ENCODE measurements at places on chromosomes 12 and 14.
A peak's percentile ranks its signal among the peaks of the same experiment; 100 is the strongest.

DNA sequence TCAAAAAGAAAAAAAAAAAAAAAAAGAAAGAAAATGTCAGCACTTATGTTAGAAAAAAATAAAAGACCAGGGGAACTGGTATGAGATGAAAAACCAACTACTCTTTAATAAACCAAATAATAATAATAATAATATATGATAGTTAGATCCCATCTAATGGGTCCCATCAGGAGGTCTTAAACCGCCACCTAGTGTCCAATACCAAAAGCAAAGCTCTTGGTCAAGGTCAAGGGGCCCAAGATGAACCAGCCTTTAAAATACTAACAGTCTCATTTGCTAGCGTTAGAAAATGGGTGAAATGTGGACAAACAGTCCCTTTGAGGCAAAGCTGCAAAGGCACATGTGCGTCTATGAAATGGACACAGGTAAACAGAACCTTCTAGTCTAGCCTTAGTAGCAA lies 12.3 kb downstream of the BRAP start:
- DNase-seq, result no peak

- no peak for DNase-seq
Measured at GRCh38 chr12:90257927-90258624, 549.4 kb upstream of the ATP2B1 start.

DNA sequence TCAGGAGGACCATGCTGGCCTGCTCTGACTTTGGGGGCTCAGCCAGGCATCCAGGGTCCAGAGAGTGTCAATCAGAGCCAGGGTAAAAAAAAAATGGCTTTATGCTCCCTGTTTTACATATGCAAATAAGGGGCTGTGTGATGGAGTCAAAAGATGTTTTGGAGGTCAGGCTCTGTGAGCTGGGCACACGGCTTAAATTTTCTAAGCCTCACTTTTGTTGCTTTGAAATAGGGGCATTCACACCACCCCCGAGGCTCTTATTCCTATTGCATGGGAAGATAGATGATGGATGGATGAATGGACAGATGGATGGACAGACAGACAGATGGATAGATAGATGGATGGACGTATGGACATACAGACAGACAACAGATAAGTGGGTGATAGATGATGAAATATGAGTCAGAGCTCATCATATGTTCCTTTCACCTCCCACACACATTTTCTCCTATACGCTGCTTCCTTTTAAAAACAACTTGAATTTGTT lies 42.7 kb downstream of the RIN3 start:
- no peak for DNase-seq

- DNase-seq, result no peak
Measured at GRCh38 chr14:37579274-37579673, 15.8 kb downstream of the FOXA1 start.

GRCh38 chr12:128205758-128206157 lies 61.2 kb upstream of the TMEM132C start:
- no peak for DNase-seq

DNA sequence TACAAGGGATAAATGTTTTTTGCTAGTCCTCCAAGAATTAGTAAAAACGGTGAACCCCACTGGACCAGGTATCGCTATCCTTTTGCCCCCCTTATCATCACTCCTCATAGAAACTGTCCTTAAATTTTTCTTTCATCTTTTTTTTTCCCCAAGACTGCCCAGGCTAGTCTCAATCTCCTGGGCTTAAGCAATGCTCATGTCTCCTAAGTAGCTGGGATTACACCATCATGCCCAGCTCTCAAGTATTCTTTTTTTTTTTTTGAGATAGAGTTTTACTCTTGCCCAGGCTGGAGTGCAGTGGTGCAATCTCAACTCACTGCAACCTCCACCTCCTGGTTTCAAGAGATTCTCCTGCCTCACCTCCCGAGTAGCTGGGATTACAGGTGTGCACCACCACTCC lies 9.7 kb downstream of the IRF2BPL start:
- no peak for DNase-seq

DNA sequence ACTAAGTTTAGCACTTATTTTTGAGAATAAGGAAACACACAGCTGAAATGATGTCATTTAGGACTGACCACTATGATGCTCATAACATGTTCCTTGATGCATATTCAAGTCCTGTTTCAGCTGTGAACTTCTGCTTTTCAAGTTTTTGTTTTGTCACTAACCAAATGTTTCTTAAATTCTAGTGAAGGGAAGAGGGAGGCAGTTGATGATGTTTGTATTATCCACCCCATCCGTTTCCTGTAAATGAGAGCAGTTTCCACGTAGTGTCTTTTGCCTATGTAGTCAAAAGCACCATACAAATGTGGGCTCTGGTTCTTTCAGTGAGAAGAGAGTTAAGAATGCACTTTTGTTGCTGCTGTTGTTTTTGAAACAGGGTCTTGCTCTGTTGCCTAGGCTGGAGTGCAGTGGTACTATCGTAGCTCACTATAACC lies 491.8 kb downstream of the PCNX1 start:
- no peak for DNase-seq

DNA sequence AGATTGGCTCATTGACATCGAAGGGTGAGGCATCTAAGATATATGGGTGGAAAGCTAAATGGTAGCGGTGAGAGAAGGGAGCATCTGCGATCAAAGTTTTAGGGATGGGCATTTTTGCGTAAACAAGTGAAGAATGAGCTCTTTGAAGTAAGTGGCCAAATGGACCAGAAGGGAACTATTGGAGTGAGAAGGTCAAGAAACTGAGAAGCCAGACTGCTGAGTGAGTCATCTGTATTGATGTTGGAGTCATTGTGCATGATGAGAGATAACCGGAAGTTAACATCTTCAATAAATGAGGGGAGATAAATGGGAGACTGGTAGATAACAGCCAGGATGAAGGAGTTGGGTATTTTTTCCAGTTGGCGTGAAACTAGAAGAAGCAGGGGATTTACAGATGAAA lies 271.9 kb upstream of the PDE3A start:
- DNase-seq, result no peak

GRCh38 chr14:90288651-90289355 lies 32.5 kb downstream of the PSMC1 start:
- peak; percentile 25 for DNase-seq

- peak; percentile 74 for DNase-seq
Measured at GRCh38 chr12:13362260-13362841, 165.8 kb downstream of the EMP1 start.

DNA sequence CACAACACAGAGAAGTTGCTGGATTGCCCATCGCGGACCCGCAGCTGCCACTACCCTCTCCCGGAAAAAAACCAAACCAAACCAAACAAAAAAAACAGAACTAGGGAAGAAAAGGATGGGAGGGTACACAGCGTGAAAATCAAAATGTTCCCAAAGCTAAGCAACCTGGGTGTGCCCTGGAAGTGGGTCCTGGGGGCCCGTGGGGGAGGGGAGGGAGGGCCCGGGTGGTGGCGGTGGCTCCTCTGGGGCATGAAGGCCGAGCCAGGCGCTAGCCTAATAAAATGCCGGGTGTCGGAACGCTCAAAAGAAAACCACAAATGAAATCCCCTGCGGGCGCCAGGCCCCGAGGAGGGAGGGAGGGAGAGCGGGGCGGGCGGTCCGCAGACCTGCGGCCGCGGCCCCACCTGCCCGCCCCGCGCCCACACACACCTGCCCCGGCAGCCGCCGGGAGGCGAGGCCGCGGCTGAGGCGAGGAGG lies 787 bp downstream of the HECTD4 start:
- peak; percentile 80 for DNase-seq

DNA sequence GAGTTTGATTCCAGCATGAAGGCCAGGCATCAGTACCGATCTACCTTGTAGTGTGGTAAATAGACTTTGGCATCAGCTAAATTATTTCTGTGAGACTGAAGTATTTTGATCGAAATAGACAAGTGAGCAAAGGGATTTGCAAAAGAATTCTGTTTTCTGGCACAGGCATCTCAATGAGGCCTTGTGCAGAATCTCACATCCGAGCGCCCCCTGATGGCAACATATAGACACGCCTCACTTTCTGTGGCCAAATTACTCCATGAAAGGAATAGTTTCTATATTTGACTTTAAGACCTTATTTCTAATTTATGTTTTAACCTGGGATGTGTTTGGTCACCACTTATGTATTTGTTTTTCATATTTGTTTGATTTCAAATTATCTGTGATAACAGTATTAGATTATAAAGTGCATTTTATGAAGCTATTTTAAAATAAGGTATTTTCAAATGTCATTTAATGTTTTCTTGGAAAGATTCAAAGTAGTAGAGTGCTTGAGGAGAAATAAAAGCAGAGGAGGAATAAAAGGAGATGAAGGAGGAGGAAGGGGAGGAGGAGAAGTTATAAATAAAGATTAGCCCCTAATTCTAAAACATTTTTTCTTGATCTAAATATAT lies 731.9 kb downstream of the NRXN3 start:
- DNase-seq, result no peak

- no peak for DNase-seq
Measured at GRCh38 chr12:92210071-92210470, 64.4 kb upstream of the BTG1 start.

GRCh38 chr12:32777159-32777558 lies 21.5 kb upstream of the YARS2 start:
- DNase-seq, result no peak

- no peak for DNase-seq
Measured at GRCh38 chr14:90804292-90805083, 11.7 kb downstream of the TTC7B start.

DNA sequence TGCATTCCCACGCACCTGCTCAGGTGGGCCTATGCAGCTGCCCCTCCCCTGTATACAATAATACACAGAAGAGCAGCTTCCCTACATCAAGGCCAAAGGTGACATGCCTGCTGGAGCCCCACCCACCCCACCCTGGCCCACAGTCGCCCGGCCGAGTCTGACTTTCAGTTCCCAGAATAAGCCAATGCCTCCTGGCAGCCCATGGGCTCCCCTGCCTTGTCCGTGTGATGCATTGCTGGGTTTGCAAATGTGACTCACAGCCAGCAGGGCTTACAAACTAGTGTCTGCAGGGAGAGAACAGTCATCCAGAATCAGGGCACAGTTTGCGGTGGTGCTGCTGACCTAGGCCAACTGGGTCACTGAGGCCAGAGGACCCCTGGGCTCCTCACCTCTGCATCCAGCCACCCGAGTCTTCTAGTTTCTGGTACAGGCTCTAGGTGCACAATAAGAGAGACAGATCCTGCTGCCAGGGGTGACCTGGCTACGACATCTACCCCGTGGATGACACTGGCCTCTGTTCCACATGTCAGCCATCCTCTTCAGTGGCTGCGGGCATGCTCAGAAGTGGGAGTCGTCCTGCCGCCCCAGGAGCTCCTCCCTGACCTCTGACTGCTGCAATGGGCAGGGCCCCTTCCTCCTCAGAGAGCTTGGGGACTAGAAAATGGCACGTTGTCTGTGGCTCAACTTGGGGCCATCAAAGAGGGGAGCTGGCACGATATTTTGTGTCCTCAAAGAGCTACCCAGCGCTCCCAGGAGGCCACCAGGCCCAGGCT lies 84.5 kb downstream of the CHGA start:
- no peak for DNase-seq

GRCh38 chr12:93177208-93178153 lies 200.2 kb upstream of the NUDT4 start:
- DNase-seq, result no peak

DNA sequence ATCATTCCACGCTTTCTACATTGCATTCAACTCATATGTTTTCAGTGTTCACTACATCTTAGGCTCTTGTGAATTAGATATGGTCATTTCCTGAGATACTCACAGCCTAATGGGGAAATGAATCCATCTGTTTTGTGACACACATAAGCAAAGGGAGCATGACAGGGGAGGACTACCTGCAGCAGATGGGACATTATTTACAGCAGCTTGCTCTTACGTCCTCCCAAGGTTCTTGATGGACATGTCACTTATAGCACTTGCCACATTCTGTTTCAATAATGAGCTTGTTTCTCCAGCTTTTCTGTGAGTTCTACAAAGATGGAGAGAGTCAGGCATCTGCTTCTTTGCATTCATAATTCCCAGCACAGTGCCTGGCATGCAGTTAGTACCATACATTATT lies 1509.6 kb upstream of the TMEM132C start:
- no peak for DNase-seq

DNA sequence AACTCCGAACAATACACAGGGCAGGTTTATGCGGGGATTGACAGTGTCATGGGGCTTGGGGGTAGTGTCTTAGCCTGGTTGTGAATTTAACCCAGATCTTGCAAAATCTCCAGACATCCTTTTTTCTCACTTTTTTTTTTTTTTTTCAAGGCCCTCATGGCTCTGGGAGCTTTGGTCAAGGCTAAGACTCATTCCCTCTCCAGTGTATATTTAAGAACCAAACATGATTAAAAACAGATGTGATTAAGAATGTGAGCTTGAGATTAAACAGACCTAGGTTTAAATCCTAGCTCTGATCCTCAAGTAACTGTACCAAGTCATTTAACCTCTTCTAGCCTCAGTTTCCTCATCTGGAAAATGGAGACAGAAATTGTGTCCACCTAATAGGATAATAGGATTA lies 151.7 kb upstream of the FUT8 start:
- DNase-seq, result no peak

DNA sequence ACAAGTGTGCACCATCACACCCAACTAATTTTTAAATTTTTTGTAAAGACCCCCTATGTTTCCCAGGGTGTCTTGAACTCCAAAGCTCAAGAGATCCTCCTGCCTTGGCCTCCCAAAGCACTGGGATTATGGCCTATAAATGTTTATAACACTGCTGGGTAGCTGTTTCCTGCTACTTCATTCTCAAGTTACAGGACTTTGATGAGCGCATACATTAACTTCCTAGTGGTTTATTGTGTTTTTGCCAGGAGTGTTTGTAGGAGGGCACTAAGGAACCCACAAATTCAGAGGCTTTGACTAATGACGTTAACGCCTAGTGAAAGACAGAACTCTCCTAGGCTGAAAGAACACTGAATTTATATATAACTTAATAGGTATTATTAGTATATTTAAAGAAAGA lies 15.2 kb upstream of the NAA30 start:
- no peak for DNase-seq

Data from activated effector memory CD4-positive, alpha-beta T cell treated with anti-CD3 and anti-CD28 coated beads, Interleukin-2, amount 50 U/mL, for 16 hours (primary cell).